ENCODE measurements at places on chromosomes 11 and 22.

- DNase-seq: no peak
These were observed 12.8 kb downstream of the SAA4 start for GRCh38 chr11:18223591-18224387.

- DNase-seq: no peak
These were observed 90.9 kb downstream of the MICAL2 start for GRCh38 chr11:12200991-12201985.

- DNase-seq: no peak
These were observed 12.1 kb downstream of the RNH1 start for GRCh38 chr11:494761-495536.

- DNase-seq: no peak
These were observed 181.4 kb upstream of the MTMR2 start for GRCh38 chr11:96105197-96105895.

- no peak for DNase-seq
These were observed 38.8 kb upstream of the POU2AF1 start for GRCh38 chr11:111417766-111418435.

GRCh38 chr11:78094250-78094649 lies 14.6 kb upstream of the NDUFC2 start:
- DNase-seq: no peak

- no peak for DNase-seq
These were observed 384.1 kb downstream of the CTTN start for GRCh38 chr11:70782401-70782913.

- no peak for DNase-seq
These were observed 28.5 kb upstream of the GAL start for GRCh38 chr11:68655806-68656205.

GRCh38 chr11:383431-383830 lies 10.6 kb upstream of the PKP3 start:
- no peak for DNase-seq

DNA sequence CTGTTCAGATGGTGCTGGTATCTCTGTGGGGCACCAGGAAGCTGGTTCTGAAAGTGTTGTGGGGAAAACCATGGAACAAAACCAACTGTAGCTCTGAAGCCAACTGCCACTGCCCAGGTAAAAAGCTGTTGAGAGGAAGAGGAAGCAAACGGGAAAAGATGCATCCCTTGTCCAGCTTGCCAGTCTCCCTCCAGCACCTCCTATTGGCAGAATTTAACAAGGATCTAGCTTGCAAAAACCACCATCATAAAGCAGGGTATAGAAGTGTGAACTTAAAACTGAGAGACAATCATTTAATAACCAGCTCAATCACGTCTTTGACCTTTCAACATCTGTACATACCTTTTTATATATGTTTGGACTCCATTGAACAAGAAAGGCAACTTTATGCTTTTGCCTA lies 4.5 kb downstream of the PATE1 start:
- no peak for DNase-seq

DNA sequence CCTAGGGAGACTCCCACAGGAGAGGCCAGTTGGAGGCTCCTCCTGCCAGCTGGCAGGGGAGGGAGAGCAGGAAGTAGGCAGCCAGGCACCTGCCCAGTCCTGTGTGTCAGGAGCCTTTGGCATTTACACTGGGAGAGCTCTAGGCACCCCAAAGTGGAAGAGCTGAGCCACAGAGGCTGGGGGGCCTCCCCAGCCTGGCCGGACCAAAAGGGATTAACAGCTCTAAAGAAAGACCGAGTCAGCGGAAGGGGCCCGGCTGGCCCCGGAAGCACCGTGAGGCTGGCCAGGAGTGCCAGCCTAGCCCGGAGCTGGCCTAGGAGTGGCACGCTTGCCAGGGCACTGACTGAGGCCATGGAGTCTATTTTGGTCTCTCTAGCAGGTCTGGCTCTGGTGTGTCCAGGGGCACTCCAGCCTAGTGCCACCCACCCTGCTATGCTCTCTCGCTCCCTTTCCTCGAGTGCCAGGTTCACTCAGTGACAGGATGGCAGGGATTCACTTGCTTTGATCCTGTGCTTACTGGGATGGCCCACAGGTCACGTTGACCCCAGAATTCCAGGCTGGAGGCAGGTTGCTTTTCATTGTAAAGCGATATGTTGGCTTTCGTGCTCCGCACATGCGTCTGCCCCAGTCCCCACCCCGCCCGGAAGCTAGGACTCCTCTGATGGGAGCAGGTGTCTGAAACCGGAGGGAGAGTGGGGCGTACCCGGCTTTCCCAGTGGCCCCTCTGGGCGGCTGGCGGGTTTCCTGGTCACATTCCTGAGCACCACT lies 3.3 kb upstream of the KMT5B start:
- no peak for DNase-seq

DNA sequence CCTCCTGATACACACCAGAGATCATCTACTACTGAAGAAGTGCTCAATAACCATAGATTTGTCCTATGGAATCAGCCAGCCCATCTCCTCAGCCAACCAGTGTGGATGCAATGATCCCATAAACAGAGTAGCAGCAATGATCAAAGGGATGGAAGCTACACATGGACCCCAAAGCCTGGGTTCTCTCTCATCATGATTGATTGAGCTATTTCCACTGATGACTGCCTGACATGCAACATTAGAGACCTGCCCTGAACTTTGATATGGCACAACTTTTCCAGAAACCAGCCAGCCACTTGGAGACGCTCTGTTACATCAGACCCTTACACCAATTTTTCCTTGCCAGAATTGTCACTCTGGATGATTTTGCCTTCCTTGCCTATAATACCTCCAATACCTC lies 471.6 kb downstream of the BUD13 start:
- DNase-seq: no peak

DNA sequence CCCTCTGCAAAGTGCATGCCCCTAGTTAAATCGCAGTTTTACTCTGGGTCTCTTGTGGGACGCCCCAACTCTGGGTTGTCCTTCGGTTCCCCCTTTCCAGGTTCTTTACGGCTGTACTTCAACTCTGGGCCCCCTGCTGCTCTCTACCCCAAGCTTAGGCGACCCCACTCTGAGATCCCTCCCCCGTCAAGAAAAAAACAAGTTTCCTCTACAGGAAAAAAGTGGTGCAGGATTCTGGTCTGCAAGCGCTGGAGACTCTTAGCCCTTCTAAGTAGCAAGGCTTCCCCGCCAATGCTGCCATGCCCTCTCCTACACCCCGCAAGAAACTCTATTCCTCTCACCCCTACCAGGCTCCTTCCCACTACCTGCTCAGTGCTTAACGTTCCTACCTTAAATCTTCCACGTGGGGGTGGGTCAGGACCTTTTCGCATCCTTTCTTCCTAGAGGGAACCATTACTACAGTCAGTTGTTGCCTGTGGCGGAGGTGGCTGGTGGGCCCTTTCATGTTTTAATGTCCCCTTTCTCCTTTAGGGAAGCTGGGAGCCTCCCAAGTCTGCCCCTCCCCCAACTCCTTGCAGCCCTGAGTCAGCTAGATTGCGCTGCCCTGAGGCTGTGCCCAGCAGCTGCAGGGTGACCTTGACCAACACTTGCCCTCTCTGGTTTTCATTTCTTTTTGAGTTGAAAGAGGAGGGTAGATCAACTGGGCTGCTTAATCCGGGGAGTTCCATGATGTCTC lies 1.4 kb downstream of the NEFH start:
- no peak for DNase-seq

DNA sequence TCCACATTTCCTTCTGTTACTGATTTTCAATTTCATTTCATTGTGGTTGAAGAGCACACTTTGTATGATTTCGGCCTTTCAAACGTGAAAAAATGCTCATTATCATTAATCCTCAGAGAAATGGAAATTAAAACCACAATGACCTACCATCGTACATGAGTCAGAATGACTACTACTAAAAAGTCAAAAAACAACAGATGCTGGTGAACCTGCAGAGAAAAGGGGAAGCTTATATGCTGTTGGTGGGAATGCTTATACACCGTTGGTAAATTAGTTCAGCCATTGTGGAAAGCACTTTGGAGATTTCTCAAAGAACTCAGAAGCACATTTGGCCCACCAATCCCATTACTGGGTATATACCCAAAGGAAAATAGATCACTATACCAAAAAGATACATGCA lies 57.6 kb downstream of the DLG2 start:
- no peak for DNase-seq

DNA sequence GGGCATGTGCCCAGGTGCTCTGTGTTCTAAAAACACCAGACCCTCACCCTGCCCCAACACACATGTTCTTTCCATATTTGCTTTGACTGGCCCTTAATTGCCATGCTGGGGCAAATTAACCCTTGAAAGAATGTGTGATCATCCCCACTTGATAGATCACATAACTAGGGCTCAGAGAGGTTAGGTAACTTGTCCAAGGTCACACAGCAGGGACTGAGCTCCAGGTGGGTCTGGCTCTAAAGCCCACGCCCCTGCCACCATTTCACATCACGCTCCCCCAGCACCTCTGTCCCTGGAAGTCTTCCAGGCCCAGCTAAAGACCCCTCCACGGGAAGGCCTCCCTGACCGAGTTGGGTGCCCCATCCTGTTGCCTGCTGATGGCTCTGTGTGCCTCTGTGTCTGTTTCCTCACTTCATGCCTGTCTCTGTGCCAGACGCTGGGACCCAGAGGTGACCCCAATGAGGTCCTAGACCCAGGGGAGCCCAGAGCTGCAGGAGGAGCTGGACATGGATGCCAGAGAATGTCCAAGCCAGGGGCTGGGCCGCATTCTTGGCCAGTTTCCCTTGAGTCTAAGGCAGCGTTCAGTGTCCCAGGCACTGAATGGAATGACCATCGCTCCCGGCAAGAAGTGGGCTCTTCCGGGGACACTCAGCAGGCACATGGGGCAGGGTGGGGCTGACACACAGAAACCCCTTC lies 79.7 kb downstream of the MYO7A start:
- no peak for DNase-seq

GRCh38 chr11:46697303-46697702 lies 3.1 kb downstream of the ARHGAP1 start:
- DNase-seq: no peak

DNA sequence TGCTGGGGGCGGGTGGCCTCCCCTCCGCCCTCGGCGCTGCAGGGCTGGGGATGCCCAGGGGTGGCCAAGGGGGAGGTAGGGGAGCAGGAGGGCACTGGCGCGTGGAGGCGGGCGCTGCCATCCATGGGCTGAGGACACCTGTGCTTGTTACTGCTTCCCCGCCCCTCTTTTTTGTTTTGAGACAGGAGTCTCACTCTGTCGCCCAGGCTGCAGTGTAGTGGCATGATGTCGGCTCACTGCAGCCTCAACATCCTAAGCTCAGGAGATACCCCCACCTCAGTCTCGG lies 683 bp upstream of the FADS3 start:
- no peak for DNase-seq

DNA sequence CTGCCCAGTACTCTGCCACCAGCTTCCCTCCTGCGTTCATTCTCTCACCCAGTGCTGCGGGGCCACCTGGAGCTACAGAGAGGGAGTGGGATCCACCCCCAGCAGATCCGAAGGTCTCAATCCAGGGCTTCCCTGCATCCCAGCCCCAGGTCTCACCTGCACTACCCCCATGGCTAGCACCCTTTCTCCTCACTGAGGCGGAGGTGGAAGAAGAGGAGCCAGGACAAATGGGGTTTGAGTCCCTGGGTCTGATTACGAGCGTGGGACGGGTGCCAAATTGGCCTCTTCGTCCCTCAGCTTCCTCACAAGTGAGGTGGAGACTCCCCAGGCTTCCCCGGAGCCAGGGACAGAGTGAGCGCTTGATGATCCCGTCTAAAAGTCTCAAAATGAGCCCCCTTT lies 64.2 kb downstream of the NFAM1 start:
- DNase-seq: no peak

- no peak for DNase-seq
These were observed 28.6 kb upstream of the AMPD3 start for GRCh38 chr11:10426475-10426874.

GRCh38 chr11:121053244-121053643 lies 29.3 kb downstream of the TBCEL start:
- no peak for DNase-seq

- DNase-seq: no peak
These were observed 573.9 kb upstream of the CADM1 start for GRCh38 chr11:116078101-116078591.

GRCh38 chr11:88603091-88603867 lies 265.7 kb upstream of the CTSC start:
- no peak for DNase-seq

DNA sequence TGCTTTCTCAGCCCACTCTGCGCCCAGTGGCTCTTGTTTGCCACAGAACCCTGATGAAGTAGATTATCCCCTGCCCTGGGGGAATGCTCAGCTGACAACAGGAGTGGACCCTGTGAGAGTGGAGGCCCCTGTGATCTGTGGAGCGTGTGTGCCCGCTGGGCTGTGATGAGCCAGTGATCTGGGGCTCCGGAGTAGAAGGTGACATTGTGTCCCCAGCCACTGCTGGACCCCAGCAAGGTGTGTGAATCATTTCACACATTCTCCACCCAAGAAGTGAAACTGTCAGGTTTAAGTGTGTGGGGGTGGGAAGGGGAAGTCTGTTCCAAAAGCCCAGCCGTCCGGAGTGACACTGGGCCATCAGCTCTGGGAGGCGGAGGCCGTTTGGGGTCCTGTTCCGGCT lies 33.1 kb upstream of the GRAMD4 start:
- DNase-seq: no peak

DNA sequence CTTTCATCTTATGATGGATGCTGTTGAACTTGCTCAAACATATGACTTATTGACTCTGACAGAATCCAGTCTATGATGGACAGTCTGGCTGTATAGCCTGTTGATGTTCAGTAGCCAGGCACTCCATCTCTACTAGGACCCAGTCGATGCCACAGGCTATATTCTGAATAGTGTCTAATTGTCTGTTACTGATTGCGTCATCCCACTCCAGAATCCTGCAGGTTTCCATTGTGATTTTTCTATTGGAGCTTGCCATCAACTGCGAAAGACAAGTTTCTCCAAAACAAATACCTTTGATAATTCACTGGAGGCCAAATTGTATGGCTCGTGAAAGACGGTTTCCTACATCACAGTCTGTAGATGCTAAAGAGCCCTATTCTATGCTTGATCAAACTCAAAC lies 481.7 kb upstream of the CHORDC1 start:
- no peak for DNase-seq

- DNase-seq: no peak
These were observed 858.4 kb downstream of the NTM start for GRCh38 chr11:132228746-132229325.

DNA sequence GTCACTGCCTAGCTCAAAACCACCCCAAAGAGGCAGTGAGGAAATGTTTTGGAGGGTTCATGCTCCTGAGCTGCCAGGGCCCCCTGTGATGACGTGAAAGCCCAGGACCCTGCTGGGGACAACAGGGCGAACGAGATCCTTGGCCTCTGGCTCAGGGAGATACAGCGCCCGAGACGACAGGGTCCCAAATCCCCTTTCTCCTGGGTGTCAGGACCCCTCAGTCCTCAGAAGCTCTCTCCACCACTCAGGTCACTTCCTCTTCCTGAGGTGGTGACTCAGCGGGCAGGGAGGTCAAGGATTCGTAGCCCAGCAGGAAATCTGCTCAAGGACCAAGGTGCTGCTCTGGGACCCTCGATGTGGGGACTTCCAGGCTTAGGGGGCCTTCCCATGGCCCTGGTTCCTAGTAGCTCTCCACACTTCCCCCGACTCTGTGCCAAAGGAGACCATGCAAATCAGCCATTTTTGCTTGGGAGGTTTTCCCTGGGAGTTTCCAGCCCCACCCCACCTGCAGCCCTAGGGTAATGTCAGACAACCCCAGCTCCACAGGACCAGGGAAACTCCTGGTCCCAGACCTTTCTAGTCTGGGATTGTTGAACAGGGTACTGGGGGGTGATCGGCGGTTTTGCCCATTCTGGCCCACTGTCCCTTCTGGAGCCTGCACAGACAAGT lies 12.8 kb downstream of the BCL9L start:
- no peak for DNase-seq

Data from activated CD4-positive, alpha-beta T cell treated with anti-CD3 and anti-CD28 coated beads, Interleukin-2, amount 50 U/mL, for 4 hours (primary cell).